ENCODE measurements at places on chromosomes 7 and 10. TPM values are rescaled to one million over a fixed set of nuclear protein-coding genes. Genes with fewer than 3 reads are reported as not detected.

HTR7 gene
- 0.56 TPM for total RNA-seq

EBF3 gene
- 0.36 TPM for total RNA-seq

PITX3 gene
- not detected for total RNA-seq

GRCh38 chr7:141679014-141679413 lies 23.0 kb downstream of the DENND11 start:
- no peak overlapping the region for H3K27ac ChIP-seq
- H3K4me3 ChIP-seq, result no peak overlapping the region
- peaks cover 6% of the 10 kb centered on the region for H3K36me3 ChIP-seq
- H3K4me1 ChIP-seq, result no peaks in the 10 kb centered on the region
- H3K27me3 ChIP-seq, result no peaks in the 10 kb centered on the region

DNA sequence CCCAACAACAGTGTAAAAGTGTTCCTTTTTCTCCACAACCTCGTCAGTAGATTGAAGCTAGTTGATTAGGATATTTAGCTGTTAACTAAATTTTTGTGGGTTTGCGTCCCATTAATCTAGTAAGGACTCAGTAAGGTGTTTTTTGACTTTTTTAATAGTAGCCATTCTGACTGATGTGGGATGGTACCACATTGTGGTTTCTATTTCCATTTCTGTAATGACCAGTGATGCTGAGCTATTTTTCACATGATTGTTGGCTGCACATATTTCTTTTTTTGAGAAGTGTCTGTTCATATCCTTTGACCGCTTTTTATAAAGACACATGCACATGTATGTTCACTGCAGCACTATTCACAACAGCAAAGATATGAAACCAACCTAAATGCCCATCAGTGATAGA lies 5.6 kb upstream of the LRRN3 start:
- peaks cover 2% of the 10 kb centered on the region for H3K4me1 ChIP-seq
- no peak for DNase-seq
- H3K27ac ChIP-seq, result no peak overlapping the region

- no peaks in the 10 kb centered on the region for H3K36me3 ChIP-seq
- peaks cover 3% of the 10 kb centered on the region for H3K4me1 ChIP-seq
- peaks cover 3% of the 10 kb centered on the region for H3K27me3 ChIP-seq
Observed at GRCh38 chr10:132941640-132942051, 724 bp downstream of the CFAP46 start.

DNA sequence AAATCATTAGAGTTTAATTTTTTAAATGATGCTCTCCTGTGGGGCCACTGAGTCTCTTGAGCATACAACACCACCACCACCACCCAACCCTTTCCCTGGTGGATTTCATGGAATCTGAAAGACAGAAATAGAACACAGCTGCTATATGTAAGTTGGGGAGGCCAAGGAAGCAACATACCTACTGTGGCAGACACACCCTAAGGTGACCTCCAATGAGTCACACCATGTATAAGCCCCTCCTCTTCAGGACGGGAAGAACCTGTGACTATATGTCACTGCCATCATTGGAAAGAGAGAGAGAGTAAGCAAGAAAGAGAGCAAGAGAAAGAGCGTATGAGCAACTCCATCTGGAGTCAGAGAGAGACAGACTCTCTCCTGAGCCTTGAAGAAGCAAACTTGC lies 172.4 kb upstream of the NFE2L3 start:
- H3K27ac ChIP-seq, result no peak overlapping the region
- no peaks in the 10 kb centered on the region for H3K36me3 ChIP-seq
- H3K4me1 ChIP-seq, result no peaks in the 10 kb centered on the region
- no peak overlapping the region for H3K4me3 ChIP-seq
- H3K27me3 ChIP-seq, result no peaks in the 10 kb centered on the region

GRCh38 chr10:83666762-83667161 lies 472.5 kb upstream of the GHITM start:
- H3K27ac ChIP-seq, result no peak overlapping the region
- no peaks in the 10 kb centered on the region for H3K4me1 ChIP-seq
- DNase-seq, result no peak
- no peak overlapping the region for H3K4me3 ChIP-seq
- no peaks in the 10 kb centered on the region for H3K36me3 ChIP-seq

DNA sequence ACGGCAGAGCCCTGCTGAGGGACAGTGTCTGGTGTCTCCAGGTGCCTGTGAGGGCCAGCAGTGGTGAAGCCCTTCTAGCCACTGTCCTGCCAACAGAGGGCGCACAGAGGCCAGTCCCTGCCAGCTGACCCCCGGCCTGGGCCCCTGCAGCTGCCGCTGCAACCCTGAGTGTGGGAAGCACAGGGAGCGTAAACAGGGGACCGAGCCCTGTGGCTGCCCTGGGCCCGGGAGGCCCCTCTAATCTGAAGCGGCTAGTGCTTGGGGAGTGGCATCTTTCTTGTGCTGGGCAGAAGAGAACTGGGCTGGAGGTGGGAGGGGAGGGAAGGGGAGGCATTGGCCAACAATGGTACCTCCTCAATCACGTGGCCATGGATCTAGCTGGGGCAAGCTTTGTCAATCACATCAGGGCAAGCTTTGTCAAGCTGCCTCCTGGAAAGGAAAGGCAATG lies 34.6 kb downstream of the TRIM8 start:
- H3K4me1 ChIP-seq, result peaks cover 44% of the 10 kb centered on the region
- peaks cover 9% of the 10 kb centered on the region for H3K36me3 ChIP-seq
- H3K4me3 ChIP-seq, result no peak overlapping the region
- peak; percentile 52 for DNase-seq
- H3K27ac ChIP-seq, result peak overlapping the region; percentile 15

DNA sequence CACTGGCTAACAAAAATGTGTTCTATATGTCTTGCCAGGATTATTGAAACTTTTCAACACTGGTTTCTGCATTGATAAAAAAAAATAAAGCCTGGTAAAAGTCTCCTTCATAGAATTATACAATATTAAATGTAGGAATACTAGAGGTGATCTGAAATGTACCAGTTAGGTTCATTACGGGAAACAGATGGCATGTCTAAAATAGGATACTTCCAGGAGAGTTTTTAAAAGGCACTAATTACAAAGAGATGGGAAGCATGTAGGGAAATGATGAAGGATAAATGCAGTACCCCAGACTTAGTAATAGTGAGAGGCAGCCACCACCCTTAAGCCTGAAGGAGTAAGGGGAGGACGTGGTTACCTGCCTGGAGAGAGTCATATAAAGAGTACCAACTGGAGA lies 107.0 kb upstream of the NPSR1 start:
- no peak overlapping the region for H3K27ac ChIP-seq
- no peaks in the 10 kb centered on the region for H3K4me1 ChIP-seq
- no peaks in the 10 kb centered on the region for H3K27me3 ChIP-seq

DNA sequence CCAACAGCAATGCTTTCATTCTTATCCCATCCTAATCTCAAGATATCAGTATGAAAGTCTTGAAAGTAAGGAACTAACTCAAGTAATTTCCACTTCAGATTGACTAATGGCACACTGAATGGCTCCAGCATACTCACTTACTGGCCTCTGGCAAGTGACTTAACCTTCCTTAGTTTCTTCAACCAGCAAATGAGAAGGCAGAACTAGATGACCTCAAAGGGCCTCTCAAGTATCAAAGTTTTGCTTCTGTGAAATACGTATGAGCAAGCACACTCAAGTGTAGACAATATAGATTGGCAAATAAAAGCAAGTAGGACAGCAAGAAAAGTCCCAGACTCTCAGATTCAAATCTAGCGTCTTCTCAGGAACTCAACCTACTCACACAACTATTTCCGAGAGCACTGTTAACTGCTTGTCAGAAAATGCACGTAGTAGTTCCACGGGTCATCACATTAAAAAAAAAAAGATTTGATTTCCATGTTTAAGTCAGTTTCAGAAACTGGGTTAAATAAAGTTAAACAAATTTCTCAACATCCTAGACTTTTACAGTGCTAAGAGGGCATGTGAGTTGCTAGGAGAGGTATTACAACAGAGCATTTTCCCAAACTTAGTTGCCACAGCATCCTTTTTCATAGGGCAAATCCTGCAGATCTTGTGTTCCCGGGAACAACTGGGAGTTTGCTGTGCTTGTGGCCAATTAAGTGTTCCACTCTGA lies 276.9 kb upstream of the KLF14 start:
- peak; percentile 63 for DNase-seq
- peak overlapping the region; percentile 52 for H3K27ac ChIP-seq
- H3K4me3 ChIP-seq, result no peak overlapping the region
- H3K36me3 ChIP-seq, result no peaks in the 10 kb centered on the region
- no peaks in the 10 kb centered on the region for H3K27me3 ChIP-seq

- H3K27ac ChIP-seq, result peak overlapping the region; percentile 7
- H3K36me3 ChIP-seq, result no peaks in the 10 kb centered on the region
- no peaks in the 10 kb centered on the region for H3K27me3 ChIP-seq
Observed at GRCh38 chr10:97596101-97597082, 6.9 kb downstream of the C10orf62 start.

GRCh38 chr10:26441491-26442214 lies 3.5 kb downstream of the APBB1IP start:
- H3K36me3 ChIP-seq, result no peaks in the 10 kb centered on the region
- no peaks in the 10 kb centered on the region for H3K27me3 ChIP-seq
- H3K27ac ChIP-seq, result no peak overlapping the region
- no peak overlapping the region for H3K4me3 ChIP-seq
- no peak for DNase-seq

DNA sequence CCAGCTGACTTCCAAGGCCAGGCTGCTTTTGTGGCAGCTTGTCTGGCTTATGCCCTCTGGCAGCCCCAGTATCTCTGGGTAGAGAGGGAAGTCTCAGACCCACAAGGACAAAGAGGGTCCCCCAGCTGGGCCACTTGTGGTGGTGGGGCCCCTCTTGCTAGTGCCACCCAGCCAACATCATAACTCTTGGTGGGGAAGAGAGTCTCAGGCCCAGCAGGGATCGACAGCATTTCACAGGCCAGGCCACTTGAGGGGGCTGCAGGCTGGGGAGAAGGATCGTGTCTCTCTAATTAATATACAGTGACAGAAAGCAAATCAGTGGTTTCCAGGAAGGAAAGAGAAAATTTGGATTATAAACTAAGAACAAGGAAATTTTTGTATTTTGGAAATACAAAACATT lies 76.0 kb downstream of the TYW1B start:
- no peak overlapping the region for H3K4me3 ChIP-seq
- H3K27ac ChIP-seq, result no peak overlapping the region
- no peaks in the 10 kb centered on the region for H3K36me3 ChIP-seq
- no peak for DNase-seq

DNA sequence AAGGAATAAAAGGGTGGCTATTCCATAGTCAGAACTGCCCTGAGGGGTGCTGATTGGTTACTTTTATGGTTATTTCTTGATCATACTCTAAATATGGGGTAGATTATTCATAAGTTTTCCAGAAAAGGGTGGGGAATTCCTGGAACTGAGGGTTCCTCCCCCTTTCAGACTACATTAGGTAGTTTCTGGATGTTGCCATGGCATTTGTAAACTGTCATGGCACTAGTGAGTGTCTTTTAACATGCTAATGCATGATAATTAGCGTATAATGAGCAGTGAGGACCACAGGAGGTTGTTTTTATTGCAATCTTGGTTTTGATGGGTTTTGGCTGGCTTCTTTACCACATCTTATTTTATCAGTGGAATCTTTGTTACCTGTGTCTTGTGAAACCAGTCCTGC lies 26.5 kb upstream of the POT1 start:
- H3K4me3 ChIP-seq, result no peak overlapping the region
- no peak overlapping the region for H3K27ac ChIP-seq
- DNase-seq, result no peak
- H3K36me3 ChIP-seq, result no peaks in the 10 kb centered on the region
- no peaks in the 10 kb centered on the region for H3K4me1 ChIP-seq

DNA sequence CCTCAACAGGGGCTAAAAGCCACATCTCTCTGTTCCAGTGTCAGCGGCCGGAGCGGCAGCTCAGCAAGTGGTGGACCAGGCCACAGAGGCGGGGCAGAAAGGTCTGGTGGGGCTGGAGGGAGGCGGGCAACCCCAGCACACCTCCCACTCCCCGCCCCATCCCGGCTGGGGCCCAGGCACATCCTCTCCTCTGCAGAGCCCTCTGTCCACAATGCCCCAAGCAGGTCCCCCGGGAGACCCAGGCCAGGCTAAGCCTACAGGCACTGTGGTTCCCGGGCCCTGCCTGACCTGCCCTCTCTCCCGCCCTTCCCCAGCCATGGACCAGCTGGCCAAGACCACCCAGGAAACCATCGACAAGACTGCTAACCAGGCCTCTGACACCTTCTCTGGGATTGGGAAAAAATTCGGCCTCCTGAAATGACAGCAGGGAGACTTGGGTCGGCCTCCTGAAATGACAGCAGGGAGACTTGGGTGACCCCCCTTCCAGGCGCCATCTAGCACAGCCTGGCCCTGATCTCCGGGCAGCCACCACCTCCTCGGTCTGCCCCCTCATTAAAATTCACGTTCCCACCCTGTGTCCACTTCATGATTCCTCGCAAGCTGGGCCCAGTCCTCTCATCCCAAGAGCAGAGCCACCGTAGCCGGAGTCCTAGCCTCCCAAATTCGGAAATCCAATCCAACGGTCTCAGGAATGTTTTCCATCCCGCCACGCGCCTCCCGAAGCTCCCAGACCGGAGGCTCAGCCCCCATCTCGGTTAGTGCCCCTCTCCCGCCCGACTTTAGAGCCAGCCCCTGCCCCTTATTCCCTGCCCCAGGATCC lies 2.1 kb downstream of the ADIRF start:
- H3K4me3 ChIP-seq, result peak overlapping the region; percentile 75
- H3K27me3 ChIP-seq, result no peaks in the 10 kb centered on the region

DNA sequence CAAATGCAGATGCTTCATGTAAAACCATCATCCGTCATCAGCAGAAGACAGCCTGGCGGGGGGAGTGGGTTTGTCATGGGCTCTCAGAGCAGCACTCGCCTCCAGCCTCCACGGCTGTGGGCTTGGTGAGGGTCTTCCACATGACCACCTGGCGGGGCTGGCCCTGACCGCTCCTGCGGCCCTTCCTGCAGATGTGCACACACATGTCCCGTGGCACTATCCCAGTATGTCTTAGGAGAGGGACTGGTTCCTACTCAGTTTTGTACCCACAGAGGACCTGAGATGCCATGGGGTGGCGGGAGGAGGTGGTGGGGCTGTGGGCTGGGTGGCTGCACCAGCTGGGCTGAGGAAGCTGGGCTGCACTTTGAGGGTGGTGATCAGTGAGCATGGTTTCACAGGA lies 4.7 kb downstream of the IDI2 start:
- H3K36me3 ChIP-seq, result peaks cover 30% of the 10 kb centered on the region
- DNase-seq, result no peak
- no peaks in the 10 kb centered on the region for H3K27me3 ChIP-seq

DNA sequence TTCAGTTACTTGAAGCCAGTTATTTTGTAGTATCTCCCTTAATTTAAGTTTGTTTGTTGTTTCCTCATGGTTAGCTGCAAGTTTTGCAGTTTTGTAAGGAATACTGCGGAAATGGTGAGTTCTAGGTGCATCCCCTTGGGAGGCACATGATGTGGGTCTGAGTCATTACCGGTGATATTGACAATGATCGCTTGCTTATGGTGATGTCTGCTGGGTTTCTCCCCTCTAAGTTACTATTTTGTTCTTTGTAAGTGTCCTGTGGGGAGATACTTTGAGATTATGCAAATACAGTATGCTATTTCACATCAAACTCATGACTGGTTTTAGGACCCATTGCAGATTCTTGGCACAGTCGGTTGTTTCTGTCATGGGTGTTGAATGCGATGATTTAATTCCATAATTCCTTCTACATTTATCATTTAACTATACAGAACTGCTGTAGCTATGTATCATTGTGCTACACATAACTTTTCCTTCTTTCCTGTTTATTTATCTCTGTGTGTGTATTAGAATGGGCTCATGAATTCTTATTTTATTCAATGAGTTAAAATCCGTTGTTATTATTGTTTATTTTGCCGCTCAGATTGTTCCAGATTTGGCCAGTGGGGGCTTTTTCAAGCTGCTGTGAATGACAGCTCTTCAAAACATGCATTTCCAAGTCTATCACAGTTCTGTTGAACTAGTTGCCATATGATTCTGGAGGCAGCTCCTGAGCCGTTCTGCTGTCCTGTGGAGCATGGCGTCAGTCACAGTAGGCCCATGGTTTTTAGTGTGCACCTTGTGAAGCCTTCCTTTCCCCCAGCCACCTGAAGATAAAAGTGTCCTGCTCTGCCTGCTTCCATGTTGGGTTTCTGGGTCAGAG lies 18.4 kb downstream of the TSPAN14 start:
- peak; percentile 85 for DNase-seq
- peaks cover 4% of the 10 kb centered on the region for H3K36me3 ChIP-seq
- H3K27me3 ChIP-seq, result no peaks in the 10 kb centered on the region
- H3K4me3 ChIP-seq, result no peak overlapping the region
- H3K27ac ChIP-seq, result peak overlapping the region; percentile 48
